ENCODE measurements at places on chromosomes 13 and 19. TPM values are rescaled to one million over a fixed set of nuclear protein-coding genes. Genes with fewer than 3 reads are reported as not detected.

DNA sequence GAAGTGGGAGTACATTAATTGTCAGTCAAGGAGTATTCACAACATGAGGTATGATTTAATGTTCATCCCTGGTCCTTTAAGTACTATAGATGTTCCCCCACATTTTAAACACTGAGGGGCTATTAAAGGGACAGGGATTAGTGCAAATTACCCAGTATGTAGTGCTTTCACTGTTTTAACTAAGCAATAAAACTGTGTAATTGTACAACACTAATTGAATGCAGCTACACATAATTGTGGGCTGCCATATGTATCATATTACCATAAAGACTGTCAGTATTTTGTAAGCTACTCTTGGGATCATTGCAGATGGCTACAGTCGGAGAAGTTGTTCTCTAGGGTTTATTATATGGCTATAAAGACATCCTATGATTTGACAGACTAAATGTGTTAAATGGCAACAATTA is 316.6 kb downstream of the DCLK1 start:
- no peak for DNase-seq

- no peak for DNase-seq
Measured at GRCh38 chr13:60162096-60162495, 1.6 kb downstream of the DIAPH3 start.

- no peak for DNase-seq
Measured at GRCh38 chr19:38202504-38202903, 21.5 kb downstream of the DPF1 start.

PRR12 gene
- total RNA-seq: 42.7 TPM

DNA sequence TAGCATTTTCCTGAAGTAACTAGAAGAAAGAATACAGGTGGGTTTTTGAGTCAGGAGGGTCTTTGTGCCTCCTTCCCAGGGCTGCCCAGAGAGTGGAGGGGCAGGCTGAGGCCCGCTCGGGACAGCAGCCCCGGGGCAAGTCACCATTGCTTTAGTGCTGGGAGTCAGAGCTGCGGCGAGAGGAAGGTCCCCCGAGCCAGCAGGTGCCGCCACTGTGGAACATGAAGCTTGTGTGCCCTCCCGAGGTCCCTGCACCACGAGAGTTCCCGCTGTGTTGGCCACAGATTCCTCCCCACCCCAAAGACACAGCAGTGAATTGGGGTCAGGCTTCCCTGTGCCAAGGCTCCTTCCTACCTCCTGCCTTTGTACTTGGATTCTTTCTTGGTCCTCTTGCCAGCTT is 50.9 kb upstream of the TEX29 start:
- DNase-seq: no peak
